ENCODE measurements at places on chromosomes 3 and 15. TPM values are rescaled to one million over a fixed set of nuclear protein-coding genes. Genes with fewer than 3 reads are reported as not detected.

DNA sequence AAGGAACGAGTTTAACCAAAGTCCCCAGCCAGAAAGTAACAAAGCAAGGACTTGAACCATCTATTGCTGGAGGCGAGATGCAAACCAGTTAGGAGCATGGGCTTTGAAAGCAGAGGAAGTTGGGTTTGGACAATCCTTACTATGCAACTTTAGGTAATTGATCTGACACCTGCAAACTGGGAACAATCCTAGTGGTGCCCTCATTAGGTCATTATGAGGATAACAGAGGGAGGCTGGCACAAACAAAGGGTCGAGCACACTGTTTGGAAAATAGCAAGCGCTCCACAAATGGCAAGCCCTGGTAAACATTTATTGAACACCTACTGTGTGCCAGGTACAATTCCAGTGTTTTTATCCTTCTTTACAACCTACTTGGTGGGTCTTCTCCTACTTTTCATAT is 45.6 kb downstream of the WNT5A start:
- no peak for DNase-seq

GRCh38 chr3:171646357-171647133 is 163.7 kb downstream of the PLD1 start:
- peak; percentile 60 for DNase-seq

DNA sequence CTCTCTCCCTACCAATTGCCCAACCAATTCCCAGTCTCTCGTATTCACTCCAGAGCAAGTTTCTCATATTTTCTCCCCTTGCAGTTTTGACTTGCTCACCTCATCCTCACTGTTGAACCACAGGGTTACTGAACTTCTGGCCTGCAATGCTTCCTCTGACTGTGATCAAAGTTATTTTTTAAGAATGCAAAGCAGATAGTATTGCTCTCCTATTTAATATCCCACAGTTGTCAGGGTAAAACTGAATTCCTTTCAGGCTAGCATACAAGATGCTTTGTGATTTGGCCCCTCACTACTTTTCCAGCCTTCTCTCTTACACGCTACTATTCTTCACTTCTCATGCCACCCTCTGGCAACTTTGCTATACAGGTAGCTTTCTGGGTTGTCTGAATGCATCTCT is 80.9 kb downstream of the LRRFIP2 start:
- DNase-seq, result no peak

DNA sequence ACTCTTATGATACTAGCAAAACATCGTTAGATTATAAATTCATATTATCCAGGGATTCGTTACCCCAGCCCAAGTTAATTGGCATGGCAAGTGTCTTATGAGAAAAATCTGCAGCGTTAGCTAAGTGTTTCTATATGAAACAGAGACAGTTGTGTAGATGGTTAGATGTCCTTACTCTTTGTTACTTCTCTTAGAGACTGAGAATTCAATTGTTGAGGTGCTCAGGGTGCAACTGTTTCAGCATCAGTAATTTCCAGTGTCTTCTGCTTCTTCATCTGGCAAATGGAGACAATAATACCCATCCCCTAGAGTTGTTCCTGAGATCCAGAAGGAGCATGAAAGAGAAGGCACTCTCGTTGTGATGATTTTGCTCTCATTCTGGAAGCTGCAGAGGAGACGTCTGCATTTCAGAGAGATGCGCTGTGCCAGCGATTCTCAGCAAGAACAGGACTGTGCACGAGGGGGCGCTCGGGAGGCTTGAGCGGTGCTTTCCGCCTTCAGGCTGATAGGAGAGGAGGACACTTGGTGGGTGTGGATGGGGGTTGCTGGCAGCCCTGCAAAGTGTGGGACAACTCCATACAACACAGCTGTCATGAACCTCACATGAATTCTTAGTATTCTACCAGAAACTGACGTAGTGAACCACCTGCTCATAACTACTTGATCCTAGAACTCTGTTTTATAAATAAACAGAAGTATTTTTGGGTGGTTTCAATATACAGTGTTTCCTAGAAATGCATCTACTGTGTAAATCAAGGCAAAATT is 39.7 kb upstream of the SPSB4 start:
- peak; percentile 48 for DNase-seq

DNA sequence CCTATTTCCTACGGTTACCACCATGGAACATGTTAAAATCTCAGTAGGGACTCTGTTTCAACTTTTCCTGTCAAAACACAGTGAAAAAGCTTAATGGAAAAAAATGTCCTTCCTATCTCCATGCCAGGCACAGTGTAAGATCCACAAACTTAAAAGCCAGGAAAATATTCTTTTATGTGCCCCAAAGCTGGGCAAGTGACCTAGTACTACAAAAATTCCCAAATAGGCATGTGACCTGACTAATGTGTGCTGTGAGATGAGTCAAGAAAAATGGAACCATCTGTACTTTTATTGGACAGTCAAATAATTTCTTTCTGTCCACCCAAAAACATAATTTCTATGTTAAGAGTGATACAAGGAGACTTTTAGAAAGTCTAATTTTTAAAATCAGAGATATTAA is 406.0 kb downstream of the ZBTB20 start:
- no peak for DNase-seq

Gene HIGD2B
- 0.26 TPM for total RNA-seq

Measured in fibroblast of lung (primary cell).